COR-L47 (cell line): ENCODE measurements at places on chromosomes 4 and X.
A peak's percentile ranks its signal among the peaks of the same experiment; 100 is the strongest.

DNA sequence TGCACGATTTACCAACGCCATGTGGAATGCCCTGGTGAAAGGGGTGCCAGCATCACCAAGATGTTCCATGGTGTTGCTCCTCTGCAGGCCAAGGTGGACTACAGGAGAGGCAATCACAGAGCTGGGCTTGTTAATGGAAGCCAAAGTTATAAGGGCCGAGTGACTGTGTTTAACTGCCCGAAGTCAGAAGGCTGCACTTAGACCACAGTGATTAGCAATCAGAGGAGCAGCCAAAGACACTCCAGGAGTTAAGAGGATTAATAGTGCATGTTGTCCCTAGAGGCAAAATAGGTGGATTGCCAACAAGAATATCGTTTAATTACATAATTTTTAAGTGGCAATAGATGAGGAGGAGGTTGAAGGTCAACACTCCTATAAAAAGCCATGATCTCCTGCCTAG, 22.8 kb upstream of the SLC25A43 start:
- DNase-seq, result no peak

DNA sequence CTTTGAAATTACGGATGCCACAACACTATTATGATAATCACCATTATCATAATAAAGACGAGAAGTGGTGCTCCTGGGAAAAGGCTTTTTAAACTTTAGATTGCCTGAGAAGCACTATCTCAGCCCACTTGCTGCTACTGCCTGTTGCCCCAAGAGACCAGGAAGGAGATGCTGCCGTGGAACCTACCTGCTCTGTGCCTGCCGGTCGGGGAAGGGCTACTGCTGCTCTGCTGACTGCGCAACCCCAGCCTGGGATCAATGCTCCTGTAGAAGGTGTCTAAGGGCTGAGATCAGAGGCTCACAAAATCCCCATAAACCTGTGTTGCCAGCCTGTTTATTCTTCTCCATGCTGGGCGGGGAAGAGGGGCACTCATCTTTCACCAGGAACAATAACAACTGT, 145.3 kb upstream of the VCX3B start:
- no peak for DNase-seq

- no peak for DNase-seq
These were observed 78.0 kb upstream of the STX18 start for GRCh38 chr4:4619821-4620220.

DNA sequence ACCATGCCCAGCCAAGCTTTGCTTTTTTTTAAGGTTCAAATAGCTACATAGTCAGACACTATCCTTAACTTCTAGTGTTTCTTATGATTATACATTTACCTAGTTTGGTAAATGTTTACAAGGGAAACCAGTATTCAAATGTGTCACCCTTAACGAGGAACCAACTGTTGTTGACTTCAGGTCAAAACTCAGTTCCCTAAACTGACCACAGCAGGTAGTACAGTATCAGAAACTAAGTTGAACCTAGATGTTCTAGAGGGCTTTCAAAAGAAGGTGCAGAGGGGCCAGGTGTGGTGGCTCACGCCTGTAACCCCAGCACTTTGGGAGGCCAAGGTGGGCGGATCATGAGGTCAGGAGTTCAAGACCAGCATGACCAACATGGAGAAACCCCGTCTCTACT, 11.3 kb downstream of the GPC4 start:
- DNase-seq, result no peak

- no peak for DNase-seq
These were observed 107.0 kb downstream of the AGTR2 start for GRCh38 chrX:116277351-116278225.

DNA sequence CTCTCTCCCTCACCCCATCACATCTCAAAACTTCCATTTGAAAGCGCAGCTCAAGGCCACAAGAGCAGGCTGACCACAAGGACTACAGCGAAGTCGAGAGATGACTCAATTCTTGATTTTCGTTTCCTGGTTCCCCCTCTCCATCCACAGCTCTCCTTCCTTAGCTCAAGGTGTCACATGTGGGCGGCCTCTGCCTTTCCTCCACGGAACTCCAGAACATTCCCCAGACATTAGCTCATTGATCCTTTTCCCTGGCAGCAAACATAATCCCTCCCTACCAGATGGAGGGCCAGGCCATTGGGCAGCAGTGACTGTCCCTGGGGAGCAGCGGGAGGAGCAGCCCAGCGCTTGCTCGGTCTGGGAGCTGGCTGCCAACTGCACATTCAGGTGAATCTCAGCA, 56.3 kb downstream of the CCDC149 start:
- no peak for DNase-seq

DNA sequence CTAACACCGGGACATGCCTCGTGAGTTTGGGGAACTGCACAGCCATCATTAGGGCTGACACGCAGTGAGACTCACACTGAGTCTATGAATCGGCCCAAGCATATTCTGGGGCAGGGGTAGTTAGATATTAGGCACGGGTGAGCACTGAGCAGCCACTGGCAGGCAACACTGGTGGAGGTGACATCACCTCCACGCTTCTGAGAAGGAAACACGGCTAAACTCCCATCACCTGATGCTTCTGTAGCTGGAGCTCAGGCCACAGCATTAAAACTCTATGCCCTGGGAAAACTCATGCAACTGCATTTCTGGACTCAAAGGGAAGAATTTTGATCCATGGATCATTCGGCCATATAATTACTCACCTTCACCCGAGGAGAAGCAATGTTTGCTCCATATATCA, 100.8 kb upstream of the OTUD4 start:
- DNase-seq, result no peak

DNA sequence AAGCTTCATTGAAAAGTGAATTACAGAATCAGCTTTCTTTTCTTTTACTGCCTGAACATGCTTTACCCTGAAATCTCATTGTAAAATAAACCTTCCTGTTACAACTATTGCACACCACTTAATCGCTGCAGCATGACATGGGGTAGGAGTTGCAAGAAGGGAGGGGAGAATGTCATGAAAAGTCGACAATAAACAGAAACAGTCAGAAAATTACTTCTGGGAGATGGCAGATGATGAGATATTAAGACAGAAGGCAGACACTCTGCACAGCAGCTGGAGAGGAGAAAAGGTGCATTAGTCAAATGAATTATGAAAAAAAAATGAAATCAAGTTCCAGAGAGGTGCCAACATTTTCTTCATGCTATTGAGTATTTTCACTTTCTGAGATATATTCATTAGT, 287.7 kb downstream of the PCDH7 start:
- no peak for DNase-seq

- DNase-seq, result no peak
These were observed 22.9 kb upstream of the ALB start for GRCh38 chr4:73381214-73381613.

DNA sequence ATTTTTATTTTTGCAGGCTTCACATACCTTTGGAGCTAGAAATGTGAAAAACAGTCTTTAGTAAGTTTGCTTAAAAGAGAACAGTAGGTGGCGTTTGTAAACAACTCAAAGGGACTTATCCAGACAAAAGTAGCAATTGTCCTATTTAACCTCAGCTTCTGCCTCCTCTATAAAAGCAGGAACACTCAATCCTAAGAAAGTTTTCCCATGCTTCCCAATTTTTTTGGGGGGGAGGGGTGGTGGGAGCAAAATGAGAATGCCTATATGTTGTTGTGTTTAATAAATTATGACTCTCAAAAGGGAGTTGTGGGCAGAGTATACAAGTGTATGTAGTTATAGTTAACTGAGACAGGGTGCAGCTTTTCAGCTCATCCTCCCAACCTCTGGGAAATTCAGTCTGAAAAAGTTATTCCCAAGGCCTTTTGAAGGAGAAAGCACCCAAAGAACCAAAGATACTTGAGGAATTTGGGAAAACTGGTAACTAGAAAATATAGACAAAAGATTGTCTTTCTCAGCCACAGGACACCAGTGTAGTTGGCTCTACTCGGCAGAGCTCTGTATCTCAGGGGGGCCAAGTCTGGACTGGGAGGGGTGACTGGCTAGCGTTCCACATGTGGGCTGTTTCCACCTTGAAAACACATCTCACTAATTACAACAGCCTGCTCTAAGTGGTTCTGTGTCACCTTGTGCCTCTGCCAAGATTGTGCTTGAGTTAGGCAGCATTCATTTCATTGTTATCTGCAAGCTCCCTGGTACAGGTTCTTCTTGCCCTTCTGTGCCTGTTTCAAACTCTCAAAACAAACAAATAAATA, 2.8 kb downstream of the SFRP2 start:
- DNase-seq, result no peak

- DNase-seq, result peak; percentile 70
These were observed 32.2 kb downstream of the NDP start for GRCh38 chrX:43940816-43941474.

GRCh38 chrX:146056511-146057081, 239.0 kb downstream of the SLITRK2 start:
- DNase-seq, result no peak

DNA sequence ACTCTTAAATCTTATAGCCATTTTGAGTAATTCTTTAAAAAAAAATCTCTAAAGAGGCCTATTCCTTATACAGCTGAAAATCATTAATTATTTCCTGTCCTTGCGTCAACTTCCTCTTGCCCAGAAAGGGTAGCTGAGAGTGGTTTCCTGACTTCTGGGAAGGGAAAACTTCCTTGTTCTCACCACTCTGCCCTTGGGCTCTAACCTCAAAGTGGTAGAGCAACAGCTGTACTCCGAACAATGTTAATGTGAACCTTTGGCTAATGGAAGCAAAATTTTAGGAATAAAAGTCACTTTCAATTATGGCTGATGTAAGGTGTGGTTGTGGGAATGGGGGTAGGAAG, 15.3 kb downstream of the KLHL2 start:
- no peak for DNase-seq

DNA sequence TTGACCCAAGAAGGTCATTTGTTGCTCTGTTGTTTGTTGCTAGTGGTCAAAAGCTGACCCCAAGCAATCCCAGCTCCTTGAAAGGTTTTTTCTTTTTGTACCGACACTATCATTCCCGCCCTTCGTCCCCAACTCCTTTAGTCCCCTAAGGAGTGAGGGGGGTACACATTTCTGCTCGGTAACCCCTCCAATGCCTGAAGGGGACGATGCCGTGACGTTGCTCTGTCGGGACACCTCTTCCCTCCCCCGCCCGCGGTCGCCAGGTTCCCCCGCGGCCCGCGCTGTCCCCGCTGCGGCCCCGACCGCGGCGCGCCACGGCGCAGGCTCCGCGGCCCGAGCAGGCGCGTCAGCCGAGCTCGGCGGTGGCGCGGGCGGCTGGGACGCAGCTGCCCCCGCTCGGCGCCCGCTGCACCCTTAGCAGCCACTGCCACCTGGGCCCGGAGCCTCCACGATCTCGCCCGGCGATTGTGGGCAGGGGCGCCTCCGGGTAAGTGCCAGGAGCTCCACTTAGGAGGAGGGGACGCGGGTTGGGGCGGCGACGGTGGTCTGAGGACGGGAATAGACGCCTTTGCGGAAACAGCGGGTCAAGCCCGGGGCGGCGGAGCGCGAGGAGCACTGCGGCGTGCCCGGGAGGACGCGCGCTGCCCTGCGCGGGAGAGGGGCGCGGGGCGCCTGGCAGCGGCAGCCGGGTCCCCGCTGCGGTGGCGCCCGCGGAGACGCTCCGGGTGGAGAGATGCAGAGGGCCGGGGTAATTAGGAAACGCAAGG, at the start of gene GLRB:
Gene GLRB, plus strand, starts transcription at position 340 of the 767 bp plus-strand sequence. CDS start 1,875 bp downstream, outside the sequence.
- peak; percentile 41 for DNase-seq

- DNase-seq, result no peak
These were observed 516.1 kb upstream of the MAGEB2 start for GRCh38 chrX:29699239-29699638.

DNA sequence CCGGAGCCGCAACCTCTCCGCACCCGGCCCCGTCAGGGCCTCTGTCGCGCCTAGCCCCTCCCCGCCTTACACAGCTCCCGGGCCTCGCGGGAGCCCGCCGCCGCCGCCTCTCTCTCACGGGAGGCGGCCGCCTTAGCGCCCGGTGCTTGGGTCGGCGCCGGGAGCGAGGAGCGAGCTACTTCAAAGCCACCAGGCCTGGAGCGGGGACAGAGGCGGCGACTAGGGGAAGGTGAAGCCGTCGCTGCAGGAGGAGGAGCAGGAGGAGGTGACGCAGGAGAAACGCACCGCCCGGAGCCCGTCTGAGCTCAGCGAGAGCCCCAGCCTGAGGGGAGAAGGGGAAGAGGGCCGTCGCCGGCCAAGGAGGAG, 250 bp downstream of the USP9X start:
- DNase-seq, result no peak

DNA sequence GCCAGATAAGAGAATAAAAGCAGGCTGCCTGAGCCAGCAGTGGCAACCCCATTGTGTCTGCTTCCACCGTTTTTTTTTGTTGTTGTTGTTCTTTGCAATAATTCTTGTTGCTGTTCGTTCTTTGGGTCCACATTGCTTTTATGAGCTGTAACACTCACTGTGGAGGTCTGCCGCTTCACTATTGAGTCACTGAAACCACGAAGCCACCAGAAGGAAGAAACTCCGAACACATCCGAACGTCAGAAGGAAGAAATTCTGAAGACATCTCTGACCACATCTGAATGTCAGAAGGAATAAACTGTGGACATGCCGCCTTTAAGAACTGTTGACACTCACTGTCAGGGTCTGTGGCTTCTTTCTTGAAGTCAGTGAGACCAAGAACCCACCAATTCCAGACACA, 110.5 kb downstream of the PCDH18 start:
- DNase-seq, result no peak

DNA sequence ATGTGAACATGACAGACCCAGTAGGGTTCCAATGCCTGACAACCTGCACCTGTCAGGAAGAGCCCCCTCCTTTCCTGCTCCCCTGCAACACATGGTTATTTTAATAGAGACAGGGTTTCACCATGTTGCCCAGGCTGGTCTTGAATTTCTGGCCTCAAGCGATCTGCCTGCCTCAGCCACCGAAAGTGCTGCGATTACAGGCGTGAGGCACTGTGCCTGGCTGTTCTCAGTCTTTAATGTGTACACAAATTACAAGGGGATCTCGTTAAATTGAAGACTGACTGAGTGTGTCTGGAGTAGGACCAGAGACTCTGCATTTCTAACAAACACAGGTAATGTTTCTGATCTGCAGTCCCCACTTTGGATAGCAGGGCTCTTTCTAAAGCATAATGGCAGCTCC, 55.4 kb downstream of the NPNT start:
- DNase-seq, result no peak

DNA sequence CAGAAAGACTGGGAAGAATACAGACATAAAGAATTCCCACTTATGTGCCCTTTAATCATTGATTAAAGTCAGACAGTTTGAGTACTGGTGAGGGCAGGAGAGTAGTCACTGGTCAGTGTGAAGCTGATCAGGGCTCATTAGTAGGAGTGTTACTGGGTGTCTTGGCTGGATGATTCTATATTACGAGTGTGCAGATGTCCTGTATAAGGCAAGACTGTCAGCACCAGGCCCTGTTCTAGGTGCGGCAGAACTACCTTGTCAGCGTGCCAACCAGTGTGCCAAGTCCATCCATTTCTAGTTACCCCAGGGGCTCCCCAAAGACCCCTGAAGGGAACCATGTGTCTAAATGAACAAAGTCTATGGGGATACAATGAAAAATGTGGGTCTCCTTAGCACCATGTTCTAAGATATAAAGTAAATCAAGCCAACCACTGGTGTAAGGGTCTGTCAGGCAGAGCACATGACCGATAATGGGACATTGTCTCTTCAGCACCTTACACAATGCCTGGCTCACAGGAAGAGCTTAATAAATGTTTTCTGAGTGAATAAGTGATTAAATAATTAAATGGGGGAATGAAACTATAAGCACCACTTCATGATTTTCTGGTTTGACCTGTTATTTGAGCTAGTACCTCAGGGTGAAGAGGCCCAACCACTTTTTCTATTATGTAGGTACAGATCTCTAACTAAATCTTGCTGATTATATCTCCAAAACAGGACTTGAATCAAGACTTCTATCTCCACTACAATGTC, 205.0 kb downstream of the CAMK2D start:
- DNase-seq, result no peak

- no peak for DNase-seq
These were observed 31.1 kb downstream of the RAB40AL start for GRCh38 chrX:102968216-102968615.
